Bone marrow (tissue), 2 donors: ENCODE measurements at places on chromosomes 4 and X.

DNA sequence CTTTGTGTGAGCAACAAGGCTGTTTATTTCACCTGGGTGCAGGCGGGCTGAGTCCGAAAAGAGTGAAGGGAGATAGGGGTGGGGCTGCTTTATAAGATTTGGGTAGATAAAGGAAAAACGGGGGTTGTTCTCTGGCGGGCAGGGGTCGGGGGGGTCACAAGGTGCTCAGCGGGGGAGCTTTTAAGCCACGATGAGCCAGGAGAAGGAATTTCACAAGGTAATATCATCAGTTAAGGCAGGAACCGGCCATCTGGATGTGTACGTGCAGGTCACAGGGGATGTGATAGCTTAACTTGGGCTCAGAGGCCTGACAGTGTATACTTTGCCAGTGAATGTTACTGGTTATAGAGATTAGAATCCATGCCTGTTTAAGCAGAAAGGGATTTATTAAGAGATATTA is 19.7 kb upstream of the SPCS3 start:
- DNase-seq: no peak

- no peak for DNase-seq
Measured at GRCh38 chr4:77127837-77128621, 29.0 kb upstream of the CCNG2 start.

DNA sequence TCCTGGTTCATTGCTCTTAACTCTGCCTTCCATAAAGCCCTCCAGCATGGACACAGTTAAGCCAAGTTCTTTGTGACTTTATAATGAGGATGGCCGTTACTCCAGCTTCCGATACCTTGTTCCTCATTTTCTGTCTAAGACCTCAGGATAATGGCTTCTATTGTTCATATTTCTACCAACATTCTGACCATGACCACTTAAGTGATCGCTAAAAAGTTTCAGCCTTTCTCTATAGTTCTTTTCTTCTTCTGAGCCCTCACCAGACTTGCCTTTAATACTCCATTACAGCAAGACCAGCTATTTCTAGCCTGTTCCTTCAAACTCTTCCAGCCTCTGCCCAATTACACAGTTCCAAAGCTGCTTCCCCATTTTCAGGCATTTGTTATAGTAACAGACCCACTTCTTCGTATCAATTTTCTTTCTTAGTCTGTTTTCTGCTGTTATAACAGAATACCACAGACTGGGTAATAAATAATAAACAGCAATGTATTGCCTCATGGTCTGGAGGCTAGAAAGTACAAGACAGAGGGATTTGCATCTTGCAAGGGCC is 12.3 kb downstream of the RNF175 start:
- no peak for DNase-seq

GRCh38 chr4:139884438-139884837 is 218.8 kb downstream of the MGST2 start:
- DNase-seq: no peak

- no peak for DNase-seq
Measured at GRCh38 chrX:30892591-30892990, 3.5 kb upstream of the TAB3 start.

- no peak for DNase-seq
Measured at GRCh38 chr4:70703619-70704214, 15.4 kb downstream of the UTP3 start.

- no peak for DNase-seq
Measured at GRCh38 chrX:1480082-1480785, 27.5 kb upstream of the ASMTL start.

- no peak for DNase-seq
Measured at GRCh38 chr4:141126769-141127168, 6.5 kb downstream of the RNF150 start.
